ENCODE measurements at places on chromosomes 5 and 9.

- no peak for DNase-seq
Measured at GRCh38 chr9:77794985-77795384, 146.9 kb upstream of the GNA14 start.

DNA sequence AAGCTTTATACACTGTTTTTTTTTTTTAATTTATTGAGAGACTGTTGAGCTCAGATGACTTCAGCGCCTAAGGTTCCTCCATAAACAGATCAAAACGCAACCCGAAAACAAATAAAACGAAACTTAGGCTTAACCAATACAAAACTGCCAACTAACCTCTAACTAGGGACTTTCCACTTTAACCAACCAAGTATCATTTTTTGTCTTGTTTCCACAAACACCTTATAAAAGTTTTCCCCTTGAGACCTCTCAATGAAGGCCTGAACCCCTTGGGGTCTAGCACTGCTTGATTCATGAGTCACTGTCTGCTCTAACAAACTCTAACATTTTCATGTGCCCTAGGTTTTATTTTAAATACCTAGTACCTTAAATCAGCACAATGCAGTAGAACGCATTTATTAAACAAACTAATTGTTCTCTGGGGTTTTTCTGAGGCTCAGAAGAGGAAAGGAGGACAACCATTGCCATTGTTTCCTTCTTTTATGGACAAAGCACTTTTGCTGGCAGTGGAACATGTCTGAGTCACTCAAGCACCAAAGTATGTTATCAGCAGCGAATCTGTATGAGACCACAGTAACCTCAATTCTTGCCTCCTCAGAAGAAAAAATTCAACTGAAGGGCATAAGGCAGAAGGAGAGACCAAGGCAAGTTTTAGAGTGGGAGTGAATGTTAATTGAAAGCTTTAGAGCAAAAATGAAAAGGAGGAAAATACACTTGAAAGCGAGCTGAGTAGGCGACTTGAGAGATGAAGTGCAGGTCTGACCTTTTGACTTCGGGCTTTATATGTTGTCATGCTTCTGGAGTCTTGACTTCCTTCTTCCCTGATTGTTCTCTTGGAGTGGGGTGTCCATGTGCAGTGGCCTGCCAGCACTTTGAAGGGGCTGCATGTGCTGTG, 97.7 kb upstream of the HCN1 start:
- DNase-seq, result no peak

- DNase-seq, result no peak
Measured at GRCh38 chr9:74855072-74855471, 32.6 kb downstream of the TRPM6 start.

- DNase-seq, result no peak
Measured at GRCh38 chr5:77867914-77868313, 91.8 kb upstream of the TBCA start.

DNA sequence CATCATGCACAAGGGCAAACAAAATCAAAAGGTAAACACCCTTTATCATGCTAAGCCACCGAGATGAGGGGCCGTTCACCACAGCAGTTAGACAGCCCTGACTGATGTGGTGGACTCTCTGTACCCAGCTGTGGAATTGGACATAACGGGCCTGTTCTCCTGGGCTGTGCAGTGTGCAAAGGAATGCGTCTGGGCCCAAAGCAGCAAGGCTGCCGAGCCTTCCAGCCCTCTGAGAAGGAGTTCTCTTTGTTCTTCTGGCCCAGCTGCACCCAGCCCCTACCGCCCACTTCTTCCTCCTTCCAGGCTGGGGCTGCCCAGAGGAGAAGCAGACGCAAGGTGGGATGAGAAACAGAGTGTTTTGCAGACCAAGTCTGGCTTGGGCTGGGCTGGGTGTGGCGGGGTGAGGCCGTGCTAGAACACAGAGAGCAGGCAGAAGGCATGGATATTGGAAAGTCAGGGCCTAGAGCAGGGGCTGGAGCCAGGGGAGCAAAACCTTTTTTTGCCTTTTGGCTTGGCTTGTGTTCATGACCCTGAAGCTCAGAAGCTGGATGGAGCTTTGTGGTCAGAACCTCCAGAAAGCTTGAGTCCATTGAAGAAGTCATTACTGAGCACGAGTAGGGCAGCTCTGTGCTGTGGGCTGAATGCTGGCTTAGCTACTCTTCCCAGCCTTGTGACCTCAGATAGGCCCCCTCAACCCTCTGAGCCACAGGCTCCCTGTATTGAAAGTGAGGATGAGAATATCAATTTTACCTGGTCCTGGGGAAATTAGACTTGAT, 49.8 kb upstream of the SH3PXD2B start:
- DNase-seq, result no peak

GRCh38 chr9:137447722-137448601, 6.8 kb upstream of the ENTPD8 start:
- DNase-seq, result no peak

- no peak for DNase-seq
Measured at GRCh38 chr9:136192289-136193126, 12.4 kb downstream of the LHX3 start.
